ENCODE measurements at places on chromosomes 7 and 10.

- no peak for DNase-seq
These were observed 261.5 kb upstream of the KLF14 start for GRCh38 chr7:130995252-130996081.

GRCh38 chr7:116978006-116978405 lies 24.7 kb downstream of the ST7 start:
- DNase-seq, result no peak

- DNase-seq, result no peak
These were observed 188.2 kb downstream of the TEX36 start for GRCh38 chr10:125494651-125495239.

- no peak for DNase-seq
These were observed 304.8 kb downstream of the GLRX3 start for GRCh38 chr10:130440971-130441370.

GRCh38 chr7:14825912-14826311 lies 76.6 kb downstream of the DGKB start:
- DNase-seq, result no peak

DNA sequence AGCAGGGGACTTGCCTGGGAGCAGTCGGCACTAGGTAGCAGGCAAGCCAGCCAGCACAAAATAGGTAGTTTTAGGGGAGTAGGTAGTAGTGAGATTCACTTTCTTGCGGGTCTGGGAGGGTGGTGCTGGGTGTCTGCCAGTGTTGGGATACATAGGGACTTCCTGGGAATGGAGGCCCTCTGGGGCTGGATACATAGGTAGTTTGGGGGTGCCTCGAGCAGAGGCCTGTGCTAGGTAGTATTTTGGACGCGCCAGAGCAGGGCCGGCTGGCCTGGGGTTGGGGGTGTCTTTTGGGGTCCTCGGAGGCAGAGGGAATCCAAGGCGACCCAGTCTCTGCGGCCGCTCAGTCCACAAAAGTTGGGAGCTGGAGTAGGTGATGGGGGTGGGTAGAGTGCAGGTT lies 2.0 kb upstream of the HOXA3 start:
- DNase-seq, result no peak

GRCh38 chr10:44966816-44967509 lies 7.4 kb downstream of the RASSF4 start:
- DNase-seq, result no peak

DNA sequence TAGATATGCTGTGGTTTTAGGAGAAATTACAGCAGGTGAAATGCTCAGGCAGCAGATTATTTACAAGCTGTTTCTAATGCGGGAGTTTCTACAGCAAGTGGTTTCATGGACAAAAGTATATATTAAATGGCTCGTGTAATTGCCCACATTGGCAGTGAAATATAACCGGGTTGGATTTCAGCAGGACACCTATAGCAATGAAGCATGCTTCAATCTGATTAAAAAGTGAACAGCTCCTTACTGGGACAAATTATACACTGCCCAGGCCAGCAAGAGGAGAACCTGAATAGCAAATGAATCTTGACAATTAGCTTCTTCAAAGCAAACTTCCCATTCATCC lies 35.2 kb upstream of the LYZL1 start:
- no peak for DNase-seq
